ENCODE measurements at places on chromosomes 6 and 20.

GRCh38 chr6:81362246-81362645 is 390.2 kb downstream of the TENT5A start:
- DNase-seq: no peak

GRCh38 chr6:53833155-53833554 is 38.4 kb downstream of the LRRC1 start:
- DNase-seq: no peak

GRCh38 chr6:36774331-36774730 is 64.9 kb downstream of the CPNE5 start:
- no peak for DNase-seq

GRCh38 chr20:32421290-32421689 is 63.2 kb downstream of the ASXL1 start:
- no peak for DNase-seq

GRCh38 chr6:1391800-1392309 is 2.5 kb downstream of the FOXF2 start:
- DNase-seq: no peak

DNA sequence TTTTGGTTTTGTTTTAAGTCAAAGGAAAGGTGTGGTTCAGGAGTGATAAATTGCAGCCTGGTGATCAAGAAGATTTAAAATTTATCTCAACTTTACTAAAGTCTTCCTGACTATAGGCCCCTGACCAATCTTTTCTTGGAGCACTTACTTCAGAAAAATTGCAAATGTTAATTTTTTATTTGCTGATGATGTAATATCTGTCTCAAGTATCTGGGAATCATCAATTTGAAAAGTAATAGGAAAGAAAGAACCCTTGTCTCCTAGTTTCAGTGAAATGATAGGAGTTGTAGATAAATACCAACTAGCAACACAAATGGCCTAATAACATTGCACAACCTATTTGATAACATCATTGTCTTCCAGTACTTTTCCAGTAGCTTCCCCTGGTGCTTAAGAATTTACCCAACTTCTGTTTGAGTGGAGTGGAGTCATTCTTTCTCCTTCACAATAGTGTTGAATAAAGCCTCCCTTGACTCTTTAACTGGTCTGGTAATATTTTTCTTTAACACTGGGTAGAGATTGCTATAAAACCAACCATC is 648.3 kb upstream of the ADGRB3 start:
- no peak for DNase-seq

GRCh38 chr6:135226537-135226936 is 45.4 kb downstream of the MYB start:
- DNase-seq: no peak

Data from CD4-positive, alpha-beta T cell treated with Interleukin-2 at 100 ng/mL for 4 hours (primary cell).